ENCODE measurements at places on chromosomes 16 and 17.

GRCh38 chr16:87057951-87058560 is 259.1 kb downstream of the C16orf95 start:
- DNase-seq, result no peak

GRCh38 chr16:29662000-29662728 is 883 bp upstream of the SPN start:
- DNase-seq, result no peak

DNA sequence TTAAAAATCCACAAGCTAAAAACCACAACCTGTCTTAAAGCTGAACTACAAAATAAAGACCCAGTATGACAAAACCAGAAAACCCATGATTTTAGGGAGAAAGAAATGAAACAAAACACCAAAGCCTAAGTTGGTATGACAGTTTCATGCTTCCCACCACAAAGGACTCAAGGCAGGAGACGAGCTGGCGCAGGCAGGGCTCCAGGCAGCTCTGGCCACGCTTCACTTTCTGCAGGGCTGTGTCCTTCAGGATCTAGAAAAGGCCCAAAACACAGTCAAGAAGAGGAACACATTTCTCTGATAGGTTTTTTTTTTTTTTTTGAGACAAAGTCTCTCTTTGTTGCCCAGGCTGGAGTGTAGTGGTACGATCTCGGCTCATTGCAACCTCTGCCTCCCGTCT is 75.3 kb downstream of the WDR59 start:
- DNase-seq, result no peak

GRCh38 chr16:87463722-87464690 is 28.8 kb downstream of the ZCCHC14 start:
- no peak for DNase-seq

- DNase-seq, result no peak
These were observed 6.0 kb downstream of the MYO1D start for GRCh38 chr17:32870969-32871368.
